Trophoblast cell (in vitro differentiated cells and primary cell): ENCODE measurements at places on chromosomes 5 and 9.

DNA sequence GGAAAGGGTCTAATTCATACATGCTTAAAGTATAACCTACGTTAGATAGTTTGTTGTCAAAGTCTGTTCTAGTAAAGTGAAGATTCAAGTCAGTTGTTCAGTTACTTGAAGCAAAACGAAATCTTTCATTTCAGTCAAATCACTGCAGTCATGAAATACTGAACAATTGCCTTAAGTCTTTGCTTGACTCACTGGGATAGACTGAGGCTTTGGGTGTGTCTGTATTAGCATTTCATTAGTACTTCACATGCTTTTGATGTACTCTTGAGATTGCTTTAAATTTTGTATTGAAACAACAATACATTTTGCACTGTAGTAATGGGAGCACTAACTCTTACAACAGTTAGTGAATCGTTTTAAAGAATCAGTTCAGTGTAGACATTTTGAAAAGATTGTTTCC lies 4.0 kb upstream of the CMYA5 start:
- no peak for DNase-seq

DNA sequence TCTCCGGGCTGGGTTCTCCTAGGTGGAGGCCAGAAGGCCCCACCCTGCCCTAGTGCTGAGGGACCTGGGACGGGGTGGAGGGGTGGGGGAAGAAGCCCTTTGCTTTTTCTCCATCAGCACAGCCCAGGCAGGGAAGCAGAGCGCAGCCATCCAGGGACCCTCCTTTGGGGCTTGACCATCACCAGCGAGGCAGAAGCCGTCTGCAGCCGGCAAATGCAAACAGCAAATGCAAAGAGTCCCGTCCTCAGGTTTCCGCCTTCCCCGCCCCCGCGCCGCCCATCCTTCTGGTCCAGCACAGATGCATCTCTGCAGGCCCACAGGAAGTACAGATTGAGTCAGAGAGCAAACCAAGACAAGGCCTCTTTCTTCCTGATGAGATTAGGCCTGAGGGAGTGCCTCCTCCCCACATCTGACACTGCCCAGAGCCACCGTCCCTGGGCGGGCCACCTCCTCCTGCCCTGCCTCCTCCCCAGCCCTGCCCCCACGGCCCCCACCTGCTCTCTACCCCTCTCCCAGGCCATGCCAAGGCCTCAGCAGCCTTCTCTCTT lies 23.4 kb downstream of the CORO2A start:
- no peak for DNase-seq

DNA sequence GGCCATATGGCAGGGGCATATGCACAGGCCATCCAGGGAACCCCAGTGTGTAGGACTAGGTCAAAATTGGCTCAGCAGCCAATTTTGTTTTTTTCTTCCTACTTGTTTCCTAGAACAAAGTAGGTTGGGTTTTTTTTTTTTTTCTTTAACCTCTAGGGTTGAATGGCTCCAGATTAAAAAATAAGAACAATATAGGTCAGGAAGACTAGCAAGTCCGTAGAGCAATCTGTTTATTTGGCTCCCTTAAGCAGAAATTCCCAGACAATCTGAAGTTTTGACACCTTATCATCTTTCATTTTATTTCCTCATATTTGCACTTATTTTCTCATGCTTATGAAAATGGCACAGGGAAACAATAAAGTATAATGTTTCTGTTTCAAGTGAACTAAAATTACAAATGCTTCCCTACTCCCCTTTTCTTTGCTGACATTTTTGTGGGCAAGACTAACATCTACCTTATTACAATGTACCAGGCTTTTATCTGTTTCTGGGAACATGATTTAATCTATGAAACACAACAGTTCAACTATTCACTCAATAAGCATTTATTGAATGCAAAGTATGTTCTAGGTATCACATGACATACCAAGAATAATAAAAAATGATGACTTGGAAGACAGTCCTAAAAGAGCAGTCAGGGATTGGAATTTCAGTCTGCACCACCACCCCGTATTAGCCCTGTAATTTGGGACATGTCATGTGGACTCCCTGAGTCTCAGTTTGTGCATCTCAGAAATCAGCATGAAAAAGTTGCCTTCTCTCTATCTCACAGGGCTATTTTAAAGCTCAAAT lies 30.5 kb downstream of the TLR4 start:
- DNase-seq: peak; percentile 10

DNA sequence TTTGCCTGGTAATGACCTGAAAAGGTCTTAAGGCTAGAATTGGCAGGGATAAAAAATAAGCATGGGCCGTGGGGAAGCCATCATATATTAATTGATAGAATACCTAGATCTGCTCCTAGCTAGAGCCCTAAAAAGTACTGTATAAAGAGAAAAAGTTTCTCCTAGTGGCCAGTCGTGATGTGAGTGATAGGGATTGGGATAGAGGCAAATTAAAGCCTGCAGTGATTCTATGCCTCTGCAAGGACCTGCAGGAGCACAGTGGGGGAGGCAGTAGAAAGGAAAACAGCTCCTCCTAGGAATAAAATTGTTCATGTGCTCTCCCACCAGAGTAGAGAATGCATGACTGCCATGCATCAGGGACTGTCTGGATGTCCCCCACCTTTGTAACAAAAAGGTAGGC lies 56.2 kb upstream of the FTMT start:
- DNase-seq: no peak

- no peak for DNase-seq
Observed at GRCh38 chr9:125241863-125242739, 958 bp upstream of the HSPA5 start.

- DNase-seq: no peak
Observed at GRCh38 chr9:96333958-96334357, 32.0 kb upstream of the HSD17B3 start.

DNA sequence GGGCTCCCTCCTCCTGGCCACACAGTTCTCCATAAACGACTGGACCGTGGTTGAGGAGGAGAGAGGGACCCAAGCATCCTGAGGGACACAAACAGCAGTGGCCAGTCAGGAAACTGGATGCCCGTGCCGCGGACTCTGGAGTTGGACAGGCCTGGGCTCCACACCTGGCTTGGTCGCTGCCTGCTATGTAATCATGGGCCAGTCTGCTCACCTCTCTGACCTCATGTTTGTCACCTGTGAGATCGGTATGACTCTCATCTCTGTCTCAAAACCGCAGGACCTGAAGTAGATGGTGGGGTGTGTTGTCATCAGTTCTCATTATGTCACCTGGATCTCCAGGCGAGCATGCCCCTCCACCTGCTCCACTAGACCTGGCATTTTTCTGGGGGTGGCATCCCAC lies 14.5 kb downstream of the CXXC5 start:
- DNase-seq: peak; percentile 33

DNA sequence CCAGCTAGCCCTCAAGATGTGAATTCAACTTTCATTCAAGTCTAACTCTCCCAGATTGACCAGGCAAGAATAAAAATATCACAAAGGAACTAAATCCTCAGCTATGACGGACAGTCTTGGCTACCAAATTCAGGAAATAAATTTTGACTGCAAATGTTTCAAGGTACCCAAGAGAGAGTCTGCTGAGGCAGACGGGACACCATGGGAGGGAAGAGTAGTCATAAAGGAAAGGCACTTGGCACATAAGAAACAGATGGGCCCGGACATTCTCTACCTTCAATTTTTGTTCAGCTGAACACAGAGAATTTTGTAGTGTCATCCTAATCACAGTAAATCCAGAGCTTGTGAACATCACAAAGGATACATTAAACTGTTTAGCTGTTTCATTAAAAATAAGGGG lies 390.0 kb downstream of the DTWD2 start:
- DNase-seq: no peak

- peak; percentile 3 for DNase-seq
Observed at GRCh38 chr5:179275941-179276837, 69.1 kb downstream of the ADAMTS2 start.

- no peak for DNase-seq
Observed at GRCh38 chr5:104702212-104702611, 1139.6 kb upstream of the NUDT12 start.

- DNase-seq: no peak
Observed at GRCh38 chr9:37920471-37921167, 16.7 kb upstream of the SLC25A51 start.

GRCh38 chr9:126613651-126614050 lies at the start of gene LMX1B:
LMX1B (plus strand) TSS chr9:126613928; CDS start chr9:126614450, 522 bp downstream.
- DNase-seq: no peak

DNA sequence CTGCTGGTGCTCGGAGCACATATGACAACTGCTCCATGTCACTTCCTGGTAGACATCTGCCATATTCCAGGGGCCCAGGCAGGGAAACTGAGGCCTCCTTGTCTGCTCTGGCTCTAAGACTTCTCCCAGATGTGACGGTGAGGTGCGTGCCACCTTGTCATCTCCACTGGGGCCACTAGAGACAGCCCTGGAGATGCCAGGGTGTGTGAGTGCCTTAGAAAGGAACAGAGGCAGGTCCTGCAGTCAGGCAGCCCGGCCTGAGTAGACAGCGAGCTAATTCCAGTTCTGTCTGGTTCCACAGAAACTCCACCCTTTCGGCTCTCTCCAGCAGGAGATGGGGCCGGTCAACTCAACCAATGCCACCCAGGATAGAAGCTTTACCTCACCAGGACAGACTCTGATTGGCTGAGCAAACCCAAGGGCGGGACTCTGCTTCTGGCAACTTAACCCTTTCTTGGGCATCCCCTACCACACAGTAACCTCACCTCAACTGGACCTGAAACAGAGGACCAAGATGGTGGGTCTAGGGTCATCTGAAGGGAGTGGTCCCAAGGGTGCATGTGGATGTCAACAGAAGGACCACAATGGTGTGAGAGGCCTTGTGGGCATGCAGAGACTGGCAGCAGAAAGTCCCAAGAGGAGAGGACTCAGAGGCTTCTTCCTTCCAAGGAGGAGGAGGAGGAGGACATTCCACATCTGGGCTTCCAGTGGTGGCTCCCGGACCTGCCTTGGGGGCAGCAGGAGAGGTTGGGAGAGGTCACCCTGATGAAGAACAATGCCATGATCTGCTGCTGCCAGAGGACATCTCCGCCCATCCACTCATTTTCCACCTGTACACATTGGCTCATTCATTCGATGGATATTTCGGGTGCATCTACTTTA lies 77.7 kb downstream of the RGS3 start:
- DNase-seq: peak; percentile 10

DNA sequence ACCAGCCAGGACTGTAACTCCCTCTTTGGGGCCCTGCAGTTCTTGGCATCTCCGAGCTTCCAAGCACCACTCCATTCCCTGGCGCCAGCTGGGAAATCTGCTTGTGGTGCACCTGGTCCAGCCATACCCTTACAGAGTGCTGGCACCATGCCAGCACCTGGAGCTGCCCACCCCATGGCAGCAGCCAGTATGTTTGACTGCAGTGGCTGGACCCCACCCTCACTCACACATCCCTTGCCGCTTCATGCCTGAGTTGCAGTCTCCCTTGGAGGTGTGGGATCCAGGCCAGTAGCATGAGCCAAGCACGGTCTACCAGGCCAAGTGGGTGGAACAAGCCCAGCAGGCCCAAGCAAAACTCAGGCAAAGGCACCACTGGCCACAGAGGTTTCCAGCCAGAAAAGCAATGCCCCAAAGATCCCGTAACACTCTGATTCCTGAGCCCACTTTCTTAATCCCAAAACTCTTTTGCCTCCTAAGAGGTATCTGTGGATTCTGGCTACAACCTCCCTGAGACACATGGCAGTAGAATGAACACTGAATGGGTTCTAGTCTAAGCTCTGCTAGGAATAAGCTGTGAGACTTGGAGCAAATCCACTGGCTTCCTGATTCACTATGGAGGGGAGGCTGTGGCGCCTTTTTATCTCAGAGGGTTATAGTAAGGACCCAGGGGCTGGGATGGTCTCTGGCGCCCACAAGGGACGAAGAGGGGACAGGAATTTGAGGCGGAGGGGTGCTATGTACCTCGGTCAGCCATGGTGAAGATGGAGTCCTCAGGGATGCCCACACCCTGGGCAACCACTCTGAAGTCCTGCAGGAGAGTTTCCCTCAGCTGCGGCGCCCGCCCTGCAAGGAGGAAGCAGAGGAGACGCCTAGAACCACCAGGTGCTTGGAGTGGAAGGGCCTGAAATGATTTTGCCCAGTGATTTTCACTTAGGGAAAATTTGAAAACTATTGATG lies 5.6 kb downstream of the AMBP start:
- DNase-seq: no peak

- no peak for DNase-seq
Observed at GRCh38 chr5:135110785-135111596, 77.0 kb upstream of the PITX1 start.

DNA sequence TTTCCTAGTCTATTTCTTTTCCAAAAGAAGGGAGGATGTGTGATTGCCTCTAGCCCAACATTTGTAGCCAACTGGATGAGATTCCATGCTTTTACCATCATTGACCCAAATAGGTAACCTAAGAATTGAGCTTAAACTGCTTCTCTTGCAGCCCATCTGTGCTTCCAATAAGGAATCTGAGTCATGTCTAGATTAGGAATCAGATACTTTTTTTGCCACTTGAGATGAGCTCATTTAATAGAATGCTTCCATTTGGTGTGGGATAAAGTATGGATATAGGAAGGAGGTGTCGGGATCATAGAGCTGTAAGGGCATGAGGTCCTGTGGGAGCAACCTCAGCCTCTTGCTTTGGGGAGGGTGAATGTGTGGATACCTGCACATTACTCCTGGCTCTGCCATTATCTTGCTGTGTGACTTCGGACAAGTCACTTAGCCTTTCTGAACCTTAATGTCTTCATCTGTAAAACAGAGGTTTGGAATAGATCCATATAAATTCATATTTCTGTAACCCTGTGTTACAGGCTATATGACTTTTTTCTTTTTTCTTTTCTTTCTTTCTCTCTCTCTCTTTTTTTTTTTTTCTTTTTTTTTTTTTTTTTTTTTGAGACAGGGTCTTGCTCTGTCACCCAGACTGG lies 56.2 kb downstream of the MAP1B start:
- no peak for DNase-seq

- DNase-seq: no peak
Observed at GRCh38 chr5:158611581-158611980, 488.1 kb downstream of the EBF1 start.

- DNase-seq: no peak
Observed at GRCh38 chr5:145834554-145834916, 607 bp downstream of the PRELID2 start.

DNA sequence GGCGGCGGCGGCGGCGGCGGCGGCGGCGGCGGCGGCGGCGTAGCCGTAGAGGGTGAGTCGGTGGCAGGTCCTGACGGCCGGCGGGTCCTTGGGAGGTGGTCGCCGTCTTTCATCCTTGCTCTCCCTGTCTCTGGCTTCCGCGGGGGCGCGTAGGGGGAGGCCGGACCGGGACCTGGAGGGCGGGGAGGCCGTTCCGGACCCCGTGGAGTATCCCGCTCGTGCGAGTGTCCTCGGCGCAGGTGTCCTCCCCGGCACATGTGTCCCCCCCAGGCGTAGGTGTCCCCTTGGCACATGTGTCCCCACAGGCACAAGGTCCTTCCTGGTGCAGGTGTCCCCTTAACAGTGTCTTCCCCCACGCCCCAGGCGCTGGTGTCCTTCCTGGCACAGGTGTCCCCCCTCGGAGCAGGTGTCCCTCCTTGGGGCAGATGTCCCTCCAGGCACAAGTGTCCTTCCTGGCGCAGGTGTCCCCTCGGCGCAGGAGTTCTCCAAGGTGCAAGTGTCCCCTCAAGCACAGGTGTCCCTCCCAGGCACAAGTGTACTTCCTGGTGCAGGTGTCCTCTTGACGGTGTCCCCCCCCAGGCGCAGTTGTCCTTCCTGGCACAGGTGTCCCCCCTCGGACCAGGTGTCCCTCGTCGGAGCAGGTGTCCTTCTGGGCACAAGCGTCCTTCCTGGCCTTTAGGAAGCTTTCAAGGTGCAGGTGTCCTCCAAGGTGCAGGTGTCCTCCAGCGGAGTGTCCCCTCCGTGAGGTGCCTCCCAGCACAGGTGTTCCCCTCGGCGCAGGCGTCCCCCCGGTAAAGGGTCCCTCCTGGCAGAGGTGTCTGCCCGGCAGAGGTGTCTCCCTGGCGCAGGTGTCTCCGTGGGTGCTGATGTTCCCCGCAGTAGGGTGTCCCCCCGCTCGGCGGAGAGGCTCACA lies 519 bp downstream of the EXOC3 start:
- no peak for DNase-seq

- DNase-seq: no peak
Observed at GRCh38 chr5:163005949-163006348, 431.4 kb upstream of the CCNG1 start.
